Fibroblast of lung (primary cell): ENCODE measurements at places on chromosomes 2 and 18. TPM values are rescaled to one million over a fixed set of nuclear protein-coding genes. Genes with fewer than 3 reads are reported as not detected.
A peak's percentile ranks its signal among the peaks of the same experiment; 100 is the strongest.

COPS8 gene
- 79.6 and 82.1 TPM in 2 replicates for total RNA-seq

TIMM21 gene
- 20.1 and 21.6 TPM in 2 replicates for total RNA-seq

GALNT3 gene
- total RNA-seq, result 0.26 and 0.66 TPM in 2 replicates

UGT1A9 gene
- not detected in 2 replicates for total RNA-seq

AFG3L2 gene
- total RNA-seq, result 38.5 and 41.0 TPM in 2 replicates

CRYGD gene
- total RNA-seq, result not detected in 2 replicates

AGBL5 gene
- total RNA-seq, result 19.8 TPM in 2 replicates

ABCB11 gene
- not detected in 2 replicates for total RNA-seq

GRCh38 chr2:237704501-237705434, 77.4 kb downstream of the LRRFIP1 start:
- H3K36me3 ChIP-seq, result peaks cover 6% of the 10 kb centered on the region
- DNase-seq, result peak; percentile 60

- no peaks in the 10 kb centered on the region for H3K36me3 ChIP-seq
- no peak overlapping the region for H3K27ac ChIP-seq
- H3K4me1 ChIP-seq, result no peaks in the 10 kb centered on the region
- H3K27me3 ChIP-seq, result peaks cover 46% of the 10 kb centered on the region
- no peak overlapping the region for H3K4me3 ChIP-seq
These were observed 437 bp downstream of the LDLRAD4 start for GRCh38 chr18:13218997-13219396.

DNA sequence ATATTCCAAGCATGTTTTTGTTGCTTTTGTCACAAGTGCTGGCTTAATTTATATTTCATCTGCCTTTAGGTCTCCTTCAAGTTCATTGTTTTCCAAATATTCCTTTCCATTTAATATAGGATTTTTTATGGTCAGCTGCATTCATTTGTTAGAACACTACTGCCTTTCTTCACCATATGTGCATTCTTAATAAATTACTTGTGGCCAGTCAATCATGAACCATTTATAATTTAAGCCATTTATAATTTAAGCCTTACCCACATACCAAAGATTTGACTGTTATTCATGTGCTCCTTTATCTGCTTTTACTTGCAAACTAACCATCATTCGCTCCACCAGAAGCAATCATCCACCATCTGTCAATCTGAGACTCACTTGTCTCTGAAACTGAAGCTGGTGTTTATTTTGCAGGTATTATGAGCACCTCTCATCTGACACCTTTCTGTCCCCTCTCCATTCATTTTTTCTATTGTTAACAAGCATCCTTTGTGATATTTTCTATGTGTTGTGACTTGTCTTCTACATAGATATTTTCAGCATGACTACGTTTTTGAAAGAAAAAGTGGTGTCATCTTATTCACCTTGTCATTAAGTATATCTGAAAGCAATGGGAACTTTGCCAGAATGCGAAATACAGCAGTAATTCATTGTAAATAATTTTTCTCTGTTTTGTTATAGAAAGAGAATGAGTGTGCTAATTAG, 786.8 kb downstream of the KCNJ3 start:
- DNase-seq, result no peak
- H3K36me3 ChIP-seq, result no peaks in the 10 kb centered on the region
- H3K27me3 ChIP-seq, result no peaks in the 10 kb centered on the region
- H3K4me1 ChIP-seq, result no peaks in the 10 kb centered on the region
- no peak overlapping the region for H3K27ac ChIP-seq

- no peak for DNase-seq
- H3K4me1 ChIP-seq, result no peaks in the 10 kb centered on the region
- no peak overlapping the region for H3K27ac ChIP-seq
- no peak overlapping the region for H3K4me3 ChIP-seq
These were observed 12.0 kb upstream of the IAH1 start for GRCh38 chr2:9462313-9462712.

GRCh38 chr2:150567771-150568301, 80.4 kb upstream of the RND3 start:
- DNase-seq, result peak; percentile 58
- no peaks in the 10 kb centered on the region for H3K36me3 ChIP-seq
- no peaks in the 10 kb centered on the region for H3K27me3 ChIP-seq
- peak overlapping the region; percentile 68 for H3K27ac ChIP-seq
- peaks cover 19% of the 10 kb centered on the region for H3K4me1 ChIP-seq

DNA sequence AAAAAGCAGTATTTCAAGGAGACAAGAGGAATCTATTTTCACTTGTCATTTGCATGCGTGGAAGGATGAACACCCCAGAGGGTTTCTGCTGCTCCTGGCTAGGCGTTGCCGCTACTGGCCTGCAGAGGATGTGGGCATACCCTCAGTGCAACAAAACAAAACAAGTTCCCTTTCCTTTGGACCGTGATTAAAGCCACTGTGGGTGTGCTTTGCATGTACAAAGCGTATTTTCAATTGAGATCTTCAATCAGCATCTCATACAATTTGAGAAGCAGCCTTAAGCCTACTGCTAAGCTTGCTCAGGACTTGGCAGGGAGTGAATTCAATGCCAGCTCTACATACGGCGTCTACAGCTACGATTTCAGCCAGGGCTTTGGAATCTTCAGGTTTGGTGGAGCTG, 298.4 kb downstream of the LPIN1 start:
- H3K27ac ChIP-seq, result no peak overlapping the region
- H3K27me3 ChIP-seq, result no peaks in the 10 kb centered on the region
- H3K4me1 ChIP-seq, result peaks cover 5% of the 10 kb centered on the region
- no peaks in the 10 kb centered on the region for H3K36me3 ChIP-seq
- no peak overlapping the region for H3K4me3 ChIP-seq
- DNase-seq, result no peak

DNA sequence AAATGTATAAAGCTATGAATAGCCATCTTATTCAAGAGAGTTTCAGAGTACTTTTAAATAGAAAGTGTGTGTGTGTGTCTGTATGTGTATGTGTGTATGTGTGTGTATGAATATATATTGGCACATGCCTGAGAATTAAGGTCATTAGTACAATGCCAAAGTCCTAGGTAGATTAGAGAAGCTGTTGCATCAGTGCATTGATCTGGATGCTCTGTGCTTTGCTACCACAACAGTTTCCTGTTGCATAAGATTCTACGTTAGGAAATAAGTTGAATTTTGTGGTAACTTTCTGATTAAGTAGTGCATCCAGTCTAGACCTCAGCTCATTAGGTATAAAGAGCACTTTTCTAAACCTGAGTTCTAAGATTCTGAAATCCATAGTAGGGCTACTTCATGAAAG, 1102.8 kb upstream of the KLHL29 start:
- H3K36me3 ChIP-seq, result no peaks in the 10 kb centered on the region
- H3K4me1 ChIP-seq, result peaks cover 2% of the 10 kb centered on the region
- H3K27ac ChIP-seq, result no peak overlapping the region

GRCh38 chr18:41134426-41134825, 820.6 kb upstream of the PIK3C3 start:
- H3K4me3 ChIP-seq, result no peak overlapping the region
- H3K4me1 ChIP-seq, result no peaks in the 10 kb centered on the region
- DNase-seq, result peak; percentile 25
- no peak overlapping the region for H3K27ac ChIP-seq
- H3K36me3 ChIP-seq, result no peaks in the 10 kb centered on the region

GRCh38 chr2:220332886-220333285, 705.5 kb downstream of the SLC4A3 start:
- H3K4me1 ChIP-seq, result no peaks in the 10 kb centered on the region
- H3K36me3 ChIP-seq, result no peaks in the 10 kb centered on the region
- DNase-seq, result no peak
- no peaks in the 10 kb centered on the region for H3K27me3 ChIP-seq
- H3K27ac ChIP-seq, result no peak overlapping the region

DNA sequence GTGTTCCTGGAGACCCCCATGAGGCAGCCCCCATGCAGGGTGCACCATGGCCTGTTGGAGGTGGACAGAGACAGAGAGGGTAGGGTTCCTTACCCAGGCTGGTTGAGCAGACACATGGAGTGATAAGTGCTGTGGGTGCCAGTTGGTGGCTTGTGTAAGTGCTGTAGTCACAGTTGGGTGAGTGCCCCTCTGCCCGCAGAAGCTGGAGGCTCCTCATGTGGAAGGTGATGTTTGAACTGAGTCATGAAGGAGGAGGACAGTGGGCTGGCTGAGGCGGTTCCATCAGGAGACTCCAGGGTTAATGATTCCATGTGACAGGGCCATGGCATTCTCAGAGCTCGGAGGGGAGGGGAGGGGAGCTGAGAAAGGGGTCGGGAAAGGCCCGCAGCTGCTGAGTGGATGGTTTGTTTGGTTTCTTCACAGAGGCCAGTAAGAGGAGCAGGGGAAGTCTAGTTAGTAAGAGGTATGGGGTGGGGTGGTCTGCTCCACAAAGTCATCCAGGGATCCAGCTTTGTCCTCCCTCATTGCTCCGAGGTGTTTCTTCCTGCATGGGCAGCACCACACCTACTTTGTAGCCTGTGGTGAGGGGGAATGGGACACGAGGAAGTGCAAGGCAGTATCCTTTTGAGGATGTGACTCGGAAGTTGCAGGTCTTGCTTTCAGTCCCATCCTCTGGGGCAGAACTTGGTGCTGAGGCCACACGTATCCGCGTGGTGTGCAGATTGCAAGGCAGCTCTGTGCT, 13.6 kb downstream of the IMPA2 start:
- DNase-seq, result peak; percentile 49
- H3K27me3 ChIP-seq, result no peaks in the 10 kb centered on the region
- no peaks in the 10 kb centered on the region for H3K36me3 ChIP-seq
- H3K4me3 ChIP-seq, result no peak overlapping the region
- no peak overlapping the region for H3K27ac ChIP-seq

DNA sequence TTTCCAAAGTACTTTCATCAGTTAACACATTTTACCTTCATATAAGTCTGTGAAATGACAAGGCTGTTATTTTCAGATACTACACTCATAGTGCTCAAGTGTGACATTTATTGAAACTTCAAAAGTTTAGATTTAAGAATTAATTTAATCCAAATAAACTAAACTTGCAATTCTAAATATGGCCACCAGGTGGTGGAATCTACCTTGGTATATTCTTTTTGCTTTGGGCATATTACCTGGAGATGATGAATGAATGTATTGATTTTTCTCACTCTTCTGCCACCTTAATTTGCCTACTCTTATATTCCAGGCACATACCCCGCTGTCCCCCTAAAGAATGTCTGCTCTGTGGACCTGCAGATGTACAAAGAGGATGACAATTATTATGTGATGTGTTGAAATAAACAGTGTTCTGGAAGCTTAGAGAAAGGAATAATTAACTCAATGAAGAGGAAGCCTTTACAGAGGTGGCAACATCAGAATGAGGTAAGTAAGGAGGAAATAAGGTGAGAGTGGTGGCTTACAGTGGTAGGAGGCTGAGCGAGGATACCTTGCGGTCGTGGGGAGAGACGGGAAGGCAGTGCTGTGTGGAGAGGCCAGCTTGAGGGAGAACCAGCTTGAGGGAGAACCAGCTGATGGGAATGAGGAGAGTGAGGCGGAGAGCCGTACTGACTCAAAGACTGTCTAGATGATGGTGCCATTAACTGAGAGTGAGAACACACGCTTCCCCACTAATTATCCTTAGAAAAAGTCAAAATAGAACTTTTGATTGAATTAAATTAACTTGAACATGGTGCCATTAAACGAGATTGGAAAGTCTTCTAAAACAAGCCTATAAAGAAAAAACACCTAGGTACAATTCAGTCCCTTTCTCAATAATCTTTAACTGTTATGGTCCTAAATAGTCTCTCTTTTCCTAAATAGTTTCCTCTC, 179.5 kb downstream of the CELF4 start:
- H3K27ac ChIP-seq, result no peak overlapping the region
- DNase-seq, result peak; percentile 58
- H3K4me1 ChIP-seq, result no peaks in the 10 kb centered on the region
- H3K27me3 ChIP-seq, result peaks cover 3% of the 10 kb centered on the region
- H3K36me3 ChIP-seq, result no peaks in the 10 kb centered on the region
- H3K4me3 ChIP-seq, result no peak overlapping the region

- no peak overlapping the region for H3K27ac ChIP-seq
- no peaks in the 10 kb centered on the region for H3K27me3 ChIP-seq
- no peaks in the 10 kb centered on the region for H3K36me3 ChIP-seq
- no peaks in the 10 kb centered on the region for H3K4me1 ChIP-seq
- no peak overlapping the region for H3K4me3 ChIP-seq
These were observed 55.4 kb upstream of the ACYP2 start for GRCh38 chr2:54059986-54060385.

- H3K4me3 ChIP-seq, result no peak overlapping the region
- no peak overlapping the region for H3K27ac ChIP-seq
- no peak for DNase-seq
- no peaks in the 10 kb centered on the region for H3K4me1 ChIP-seq
These were observed 5.5 kb upstream of the SLC4A3 start for GRCh38 chr2:219621935-219622334.

DNA sequence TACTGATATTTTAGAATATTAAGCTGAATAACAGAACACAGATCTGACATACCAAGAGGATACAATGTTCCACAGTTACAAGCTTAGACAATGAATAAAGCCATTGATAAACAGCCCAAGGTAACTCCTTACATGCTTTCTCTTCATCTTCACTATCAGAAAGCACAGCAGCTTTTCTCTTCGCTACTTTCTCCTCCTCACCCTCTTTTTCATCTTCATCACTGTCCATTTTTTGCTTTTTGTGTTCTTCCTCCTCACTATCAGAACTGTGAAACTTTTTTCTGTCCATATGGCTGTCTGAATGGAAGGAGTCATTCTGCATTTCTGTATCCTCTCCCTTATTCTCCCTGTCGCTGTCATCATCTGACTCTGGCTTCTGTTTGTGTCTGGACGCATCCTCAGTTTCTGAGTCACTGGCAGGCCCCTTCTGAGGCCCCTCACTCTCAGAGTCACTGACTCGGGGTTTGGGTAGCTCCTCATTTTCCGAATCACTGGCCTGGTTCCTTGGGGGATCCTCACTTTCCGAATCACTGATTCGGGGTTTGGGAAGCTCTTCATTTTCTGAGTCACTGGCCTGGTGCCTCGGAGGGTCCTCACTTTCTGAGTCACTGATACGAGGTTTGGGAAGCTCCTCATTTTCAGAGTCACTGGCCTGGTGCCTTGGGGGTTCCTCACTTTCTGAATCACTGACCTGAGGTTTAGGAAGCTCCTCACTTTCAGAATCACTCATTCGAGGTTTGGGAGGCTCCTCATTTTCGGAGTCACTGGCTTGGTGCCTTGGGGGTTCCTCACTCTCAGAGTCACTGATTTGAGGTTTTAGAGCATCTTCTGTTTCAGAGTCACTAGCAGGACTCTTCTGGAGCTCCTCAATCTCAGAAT, 21.5 kb downstream of the IWS1 start:
- H3K4me3 ChIP-seq, result no peak overlapping the region
- H3K27me3 ChIP-seq, result no peaks in the 10 kb centered on the region

GRCh38 chr2:160596441-160596840, 102.8 kb upstream of the RBMS1 start:
- H3K27ac ChIP-seq, result no peak overlapping the region
- no peaks in the 10 kb centered on the region for H3K27me3 ChIP-seq
- H3K4me3 ChIP-seq, result no peak overlapping the region
- no peaks in the 10 kb centered on the region for H3K4me1 ChIP-seq
